Aorta (tissue), 5 donors: ENCODE measurements at places on chromosomes 3 and 15. TPM values are rescaled to one million over a fixed set of nuclear protein-coding genes. Genes with fewer than 3 reads are reported as not detected.

IL17RC gene
- 25.6 TPM for total RNA-seq

DNA sequence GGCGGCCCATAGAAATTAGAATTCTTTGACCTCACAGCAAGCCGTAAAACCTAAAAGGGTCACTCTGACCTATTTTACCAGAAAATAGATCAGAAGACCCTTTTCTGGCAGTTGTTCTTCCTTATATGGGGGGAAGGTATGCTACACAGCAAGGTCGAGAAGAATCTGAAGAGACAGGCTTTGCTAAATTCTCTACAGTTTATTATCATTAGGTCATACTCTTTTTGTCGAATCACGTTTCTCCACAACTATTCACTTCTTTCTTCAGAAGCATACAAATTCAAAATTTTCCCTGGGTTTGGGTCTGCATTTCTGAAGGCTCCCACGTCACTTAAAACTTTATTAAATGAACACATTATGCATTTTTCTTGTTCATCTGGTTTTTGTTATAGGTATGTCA, 229.5 kb upstream of the GRM7 start:
- H3K27me3 ChIP-seq, result no peaks in the 10 kb centered on the region
- no peaks in the 10 kb centered on the region for H3K36me3 ChIP-seq
- no peak overlapping the region for H3K27ac ChIP-seq
- no peak for DNase-seq
- H3K4me1 ChIP-seq, result no peaks in the 10 kb centered on the region

CPNE9 gene
- not detected for total RNA-seq

GRCh38 chr3:123448536-123449101, at the start of gene ADCY5:
Gene ADCY5, minus strand, starts transcription at chr3:123449090. Its CDS starts 545 bp downstream, at chr3:123448545.
- peak; percentile 79 for DNase-seq
- H3K4me1 ChIP-seq, result no peaks in the 10 kb centered on the region
- no peaks in the 10 kb centered on the region for H3K27me3 ChIP-seq
- H3K4me3 ChIP-seq, result peak within 1 kb of the TSS; percentile 87

GRCh38 chr3:99625237-99625622, 13.2 kb upstream of the COL8A1 start:
- DNase-seq, result no peak
- no peaks in the 10 kb centered on the region for H3K36me3 ChIP-seq
- H3K4me3 ChIP-seq, result no peak overlapping the region
- H3K4me1 ChIP-seq, result peaks cover 2% of the 10 kb centered on the region
- H3K27me3 ChIP-seq, result no peaks in the 10 kb centered on the region
- H3K27ac ChIP-seq, result no peak overlapping the region

- peak; percentile 95 for DNase-seq
- no peaks in the 10 kb centered on the region for H3K27me3 ChIP-seq
- no peaks in the 10 kb centered on the region for H3K4me1 ChIP-seq
These were observed 2.6 kb downstream of the GNAI2 start for GRCh38 chr3:50238549-50239026.

- H3K4me3 ChIP-seq, result no peak overlapping the region
- no peaks in the 10 kb centered on the region for H3K36me3 ChIP-seq
- no peaks in the 10 kb centered on the region for H3K4me1 ChIP-seq
- H3K27ac ChIP-seq, result no peak overlapping the region
- DNase-seq, result no peak
- no peaks in the 10 kb centered on the region for H3K27me3 ChIP-seq
These were observed 23.5 kb downstream of the DNAH1 start for GRCh38 chr3:52339612-52340011.

DNA sequence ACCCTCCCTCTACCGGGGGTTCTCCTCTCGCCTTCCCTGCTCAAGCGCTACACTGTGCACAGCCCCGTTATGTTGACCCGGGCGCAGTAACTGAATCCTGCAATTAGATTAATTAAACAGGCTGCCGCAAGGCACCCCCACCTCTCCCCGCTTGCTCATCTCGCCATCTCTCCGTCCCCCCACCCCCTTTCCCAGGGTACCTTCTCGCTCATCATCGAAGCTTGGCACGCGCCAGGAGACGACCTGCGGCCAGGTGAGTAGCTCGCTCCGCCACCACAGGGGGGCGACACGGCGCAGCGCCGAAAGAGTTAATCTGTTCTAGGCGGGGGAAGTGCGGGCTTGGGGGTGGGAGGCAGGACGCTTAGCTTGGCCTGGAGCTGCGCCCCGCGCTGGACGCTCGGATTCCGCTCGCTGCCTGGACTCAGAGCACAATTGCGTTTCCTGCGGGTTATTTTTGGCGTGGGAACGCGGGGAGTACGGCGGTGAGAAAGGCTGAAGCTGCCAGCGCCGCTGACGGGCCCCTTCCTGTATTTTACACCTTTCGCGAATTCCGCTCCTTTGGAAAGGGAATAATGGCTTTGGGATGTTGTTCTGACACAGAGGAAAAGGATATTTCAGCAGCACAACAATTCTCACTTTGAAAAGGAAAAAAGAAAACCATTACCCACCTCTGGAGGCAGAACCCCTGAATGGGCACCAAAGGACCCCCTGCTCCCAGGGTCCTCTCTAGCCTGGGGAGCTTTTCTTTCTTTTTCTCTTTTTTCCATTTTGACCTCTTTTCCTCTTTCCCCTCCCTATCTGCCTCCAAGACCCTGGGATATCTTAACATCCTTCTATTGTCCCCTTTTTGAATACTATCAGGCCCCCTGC, 1.5 kb downstream of the DLL4 start:
- no peaks in the 10 kb centered on the region for H3K36me3 ChIP-seq
- DNase-seq, result peak; percentile 85
- no peak overlapping the region for H3K4me3 ChIP-seq
- no peaks in the 10 kb centered on the region for H3K27me3 ChIP-seq
- no peaks in the 10 kb centered on the region for H3K4me1 ChIP-seq

NEK10 gene
- total RNA-seq, result 3.5 TPM

RBPMS2 gene
- total RNA-seq, result 6.9 TPM

MKRN3 gene
- 1.6 TPM for total RNA-seq

DNA sequence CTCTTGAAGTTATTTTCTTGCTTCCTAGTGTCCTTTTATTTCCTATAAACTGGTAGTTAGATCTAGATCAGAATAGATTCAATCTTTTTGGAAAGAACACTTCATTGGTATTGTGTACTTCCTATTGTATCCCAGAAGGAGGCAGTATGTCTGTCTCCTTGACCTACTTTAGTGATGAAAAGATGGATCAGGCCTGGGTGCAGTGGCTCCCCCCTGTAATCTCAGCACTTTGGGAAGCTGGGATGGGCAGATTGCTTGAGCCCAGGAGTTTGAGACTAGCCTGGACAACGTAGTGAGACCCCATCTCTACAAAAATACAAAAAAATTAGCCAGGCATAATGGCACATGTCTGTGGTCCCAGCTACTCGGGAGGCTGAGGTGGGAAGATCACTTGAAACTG, 12.0 kb downstream of the BSN start:
- no peaks in the 10 kb centered on the region for H3K27me3 ChIP-seq
- DNase-seq, result no peak
- no peak overlapping the region for H3K4me3 ChIP-seq
- no peaks in the 10 kb centered on the region for H3K4me1 ChIP-seq
- no peaks in the 10 kb centered on the region for H3K36me3 ChIP-seq

DNA sequence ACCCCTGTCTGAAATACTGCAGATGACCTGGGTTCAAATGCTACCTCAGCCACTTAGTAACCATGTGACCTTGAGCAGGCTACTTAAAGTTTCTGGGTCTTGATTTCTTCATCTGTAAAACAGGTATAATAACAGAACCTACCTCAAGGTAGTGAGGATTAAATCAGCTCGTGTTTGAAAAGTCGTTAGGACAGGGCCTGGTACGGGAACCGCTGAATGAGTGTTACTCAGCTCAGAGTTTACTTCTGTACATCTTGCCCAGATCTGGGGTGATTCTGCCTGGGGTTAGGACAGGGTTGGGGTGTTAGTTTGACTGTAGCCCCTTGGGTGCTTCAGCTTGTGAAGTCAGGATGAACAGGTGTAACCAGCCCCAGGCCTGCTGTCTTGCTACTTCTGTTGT, 1.8 kb downstream of the SEMA4B start:
- no peak overlapping the region for H3K27ac ChIP-seq
- H3K4me3 ChIP-seq, result no peak overlapping the region
- H3K27me3 ChIP-seq, result no peaks in the 10 kb centered on the region
- no peaks in the 10 kb centered on the region for H3K4me1 ChIP-seq

- H3K27me3 ChIP-seq, result no peaks in the 10 kb centered on the region
- H3K4me3 ChIP-seq, result no peak overlapping the region
- H3K4me1 ChIP-seq, result peaks cover 11% of the 10 kb centered on the region
- no peaks in the 10 kb centered on the region for H3K36me3 ChIP-seq
- no peak for DNase-seq
These were observed 164.5 kb downstream of the IGF1R start for GRCh38 chr15:98812716-98813446.

- no peak for DNase-seq
- peaks cover 2% of the 10 kb centered on the region for H3K4me1 ChIP-seq
- no peaks in the 10 kb centered on the region for H3K36me3 ChIP-seq
- peak overlapping the region; percentile 78 for H3K27ac ChIP-seq
These were observed 33.3 kb downstream of the TM4SF18 start for GRCh38 chr3:149299938-149300801.

GRCh38 chr3:87084868-87085267, 93.9 kb upstream of the VGLL3 start:
- H3K27ac ChIP-seq, result no peak overlapping the region
- no peak for DNase-seq
- no peaks in the 10 kb centered on the region for H3K27me3 ChIP-seq
- H3K36me3 ChIP-seq, result no peaks in the 10 kb centered on the region
- H3K4me1 ChIP-seq, result no peaks in the 10 kb centered on the region
- H3K4me3 ChIP-seq, result no peak overlapping the region

PLEKHO2 gene
- 50.4 TPM for total RNA-seq

C3orf62 gene
- 5.9 TPM for total RNA-seq

DNA sequence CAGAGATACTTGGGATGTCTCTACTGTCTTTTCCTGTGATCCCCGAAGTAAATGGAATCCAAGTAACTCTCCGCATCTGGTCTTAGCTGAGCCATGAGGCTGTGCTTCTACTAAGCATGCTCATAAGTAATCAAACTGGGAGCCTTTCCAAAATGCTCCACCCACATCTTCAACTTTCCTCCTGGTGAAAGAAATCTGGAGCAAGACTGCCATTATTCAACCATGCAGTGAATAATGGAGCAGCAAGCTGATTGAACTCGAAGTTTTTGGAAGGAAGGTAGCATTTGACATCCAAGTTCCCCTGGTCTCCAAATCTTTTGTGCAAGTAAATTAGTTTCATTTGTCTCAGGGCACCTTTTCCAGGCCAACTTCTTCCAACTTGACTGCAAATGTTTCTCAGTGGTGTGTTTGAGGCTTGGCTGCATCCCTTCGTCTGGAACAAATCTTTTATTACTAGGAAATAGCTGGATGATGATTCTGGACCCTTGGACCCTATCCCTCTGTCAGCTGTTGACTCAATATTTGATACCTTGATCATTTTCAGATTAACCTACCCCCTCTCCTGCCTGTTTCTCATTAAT, 19.4 kb downstream of the GXYLT2 start:
- peaks cover 7% of the 10 kb centered on the region for H3K4me1 ChIP-seq
- H3K4me3 ChIP-seq, result no peak overlapping the region
- no peaks in the 10 kb centered on the region for H3K36me3 ChIP-seq
- DNase-seq, result no peak

THAP10 gene
- total RNA-seq, result 0.90 TPM

- no peaks in the 10 kb centered on the region for H3K4me1 ChIP-seq
- H3K27me3 ChIP-seq, result no peaks in the 10 kb centered on the region
- H3K4me3 ChIP-seq, result no peak overlapping the region
- DNase-seq, result no peak
- no peak overlapping the region for H3K27ac ChIP-seq
These were observed 56.5 kb downstream of the HEG1 start for GRCh38 chr3:124999317-124999716.

DNA sequence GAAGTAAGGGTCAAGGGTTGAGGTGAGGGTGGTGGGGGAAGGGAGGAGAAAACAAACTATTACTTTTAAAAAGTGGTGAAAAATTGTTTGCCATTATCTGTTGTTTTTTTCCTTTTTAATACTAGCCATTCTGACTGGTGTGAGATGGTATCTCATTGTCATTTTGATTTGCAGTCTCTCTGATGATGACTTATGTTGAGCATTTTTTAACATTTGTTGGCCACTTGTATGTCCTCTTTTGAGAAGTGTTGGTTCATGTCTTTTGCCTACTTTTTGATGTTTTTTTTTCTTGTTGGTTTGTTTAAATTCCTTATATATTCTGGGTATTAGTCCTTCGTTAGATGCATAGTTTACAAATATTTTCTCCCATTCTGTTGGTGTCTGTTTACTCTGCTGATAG, 185.9 kb upstream of the ANKRD28 start:
- no peak for DNase-seq
- no peaks in the 10 kb centered on the region for H3K27me3 ChIP-seq

DUOXA1 gene
- total RNA-seq, result 0.23 TPM

- H3K27me3 ChIP-seq, result no peaks in the 10 kb centered on the region
- H3K27ac ChIP-seq, result no peak overlapping the region
- H3K36me3 ChIP-seq, result no peaks in the 10 kb centered on the region
- no peak overlapping the region for H3K4me3 ChIP-seq
- DNase-seq, result no peak
- H3K4me1 ChIP-seq, result no peaks in the 10 kb centered on the region
These were observed 247.9 kb upstream of the STT3B start for GRCh38 chr3:31284776-31285175.

DNA sequence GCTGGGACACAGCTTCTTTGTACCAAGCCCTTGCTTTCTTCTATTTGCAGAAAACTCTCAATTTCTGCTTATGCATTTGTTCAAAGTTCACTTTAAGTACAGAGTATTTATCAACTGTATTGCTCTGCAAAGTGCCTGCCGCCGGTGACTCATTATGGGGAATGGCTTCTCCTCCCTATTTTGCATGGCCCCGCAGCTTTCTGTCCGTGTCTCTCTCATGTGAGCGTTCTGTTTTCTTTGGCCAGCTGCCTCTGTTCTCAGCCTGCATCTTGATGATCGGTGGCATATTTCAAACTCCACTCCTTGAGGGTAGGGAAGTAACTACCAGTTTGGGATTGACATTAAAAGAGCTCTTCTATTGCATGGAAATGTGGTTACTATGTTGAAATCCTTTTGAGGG, 28.6 kb upstream of the ST8SIA2 start:
- no peak overlapping the region for H3K27ac ChIP-seq
- no peaks in the 10 kb centered on the region for H3K27me3 ChIP-seq
- DNase-seq, result no peak
- H3K36me3 ChIP-seq, result no peaks in the 10 kb centered on the region
- H3K4me1 ChIP-seq, result no peaks in the 10 kb centered on the region

- no peak overlapping the region for H3K27ac ChIP-seq
- no peak overlapping the region for H3K4me3 ChIP-seq
- H3K4me1 ChIP-seq, result no peaks in the 10 kb centered on the region
- DNase-seq, result no peak
- no peaks in the 10 kb centered on the region for H3K36me3 ChIP-seq
These were observed 971.4 kb downstream of the MCTP2 start for GRCh38 chr15:95202569-95203349.

HTR3E gene
- total RNA-seq, result not detected
